Stomach (tissue), 19 donors: ENCODE measurements at places on chromosomes 7 and 10. TPM values are rescaled to one million over a fixed set of nuclear protein-coding genes. Genes with fewer than 3 reads are reported as not detected.

EBF3 gene
- total RNA-seq: not detected

- DNase-seq: no peak
Measured at GRCh38 chr7:47444376-47445098, 137.4 kb downstream of the TNS3 start.

TMEM184A gene
- total RNA-seq: 22.3 TPM

WDR91 gene
- total RNA-seq: 33.5 TPM

KAZALD1 gene
- 21.3 TPM for total RNA-seq
